ENCODE measurements at places on chromosomes 4 and X.

DNA sequence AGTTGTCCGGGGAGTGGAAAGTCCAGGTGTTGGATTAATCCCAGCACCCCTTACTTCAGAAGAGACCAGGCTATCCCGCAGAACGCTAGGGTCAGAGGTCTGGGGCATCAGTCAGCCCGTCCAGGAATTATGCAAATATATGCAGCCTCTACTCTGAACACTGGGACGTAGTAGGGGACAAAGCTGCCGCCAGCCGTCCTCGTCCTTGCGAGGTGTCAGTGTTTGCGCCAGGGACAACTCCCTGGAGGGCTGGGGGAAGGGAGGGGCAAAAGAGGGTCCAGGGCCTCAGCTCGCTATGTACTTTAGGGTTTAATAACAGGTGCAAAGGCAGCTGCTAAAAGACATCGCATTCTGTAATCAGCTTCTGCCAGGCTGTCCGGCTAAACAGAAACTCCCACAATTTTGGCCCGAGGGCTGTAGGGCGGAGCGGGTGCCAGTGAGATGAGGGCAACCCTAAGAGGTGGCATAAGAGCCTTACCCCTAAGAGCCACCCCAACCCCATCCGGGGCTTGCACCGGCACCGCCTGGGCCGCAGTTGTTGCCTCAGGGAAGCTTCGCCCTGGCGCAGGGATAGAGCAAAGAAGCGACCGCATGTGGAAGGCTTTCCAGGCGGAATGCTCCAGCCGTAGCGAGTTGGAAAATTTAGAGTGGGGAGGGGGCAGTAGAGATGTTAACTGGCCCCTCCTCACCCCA is 8.4 kb downstream of the HAND2 start:
- DNase-seq: no peak

DNA sequence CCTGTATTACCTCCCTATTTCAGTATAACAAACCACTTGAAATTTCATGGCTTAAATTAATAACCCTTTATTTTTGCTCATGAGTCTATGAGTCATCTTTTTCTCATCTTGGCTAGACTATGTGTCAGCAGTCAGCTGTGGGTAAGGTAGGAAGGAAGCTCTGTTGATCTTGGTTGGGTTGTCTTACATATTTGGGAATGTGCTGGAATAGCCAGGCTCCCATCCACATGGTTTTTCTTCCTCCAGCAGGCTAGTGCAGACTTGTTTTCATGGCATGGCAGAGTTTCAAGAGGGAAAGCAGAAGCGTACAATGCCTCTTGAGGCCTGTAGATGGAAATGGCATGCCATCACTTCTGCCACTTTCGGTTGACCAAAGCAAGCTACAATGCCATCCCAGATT is 89.7 kb downstream of the LINC00632 start:
- no peak for DNase-seq

DNA sequence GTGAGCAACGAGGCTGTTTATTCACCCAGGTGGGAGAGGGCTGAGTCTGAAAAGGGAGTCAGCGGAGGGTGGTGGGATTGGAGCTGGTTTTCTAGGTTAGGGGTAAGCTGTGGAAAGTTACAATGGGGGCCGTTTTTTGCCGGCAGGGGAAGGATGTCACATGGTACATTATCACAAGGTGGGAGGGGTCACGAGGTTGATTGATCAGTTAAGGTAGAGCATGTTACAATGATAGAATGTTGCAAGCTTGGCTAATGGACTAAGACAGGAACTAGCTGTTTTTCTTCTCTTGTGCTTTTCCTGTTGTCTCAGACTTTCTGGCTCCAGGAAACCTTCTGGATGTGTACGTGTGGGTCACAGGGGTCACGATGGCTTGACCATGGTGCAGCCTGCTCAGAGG is 536.3 kb upstream of the HTR2C start:
- no peak for DNase-seq

GRCh38 chrX:23046443-23046842 is 46.7 kb downstream of the DDX53 start:
- DNase-seq: no peak

DNA sequence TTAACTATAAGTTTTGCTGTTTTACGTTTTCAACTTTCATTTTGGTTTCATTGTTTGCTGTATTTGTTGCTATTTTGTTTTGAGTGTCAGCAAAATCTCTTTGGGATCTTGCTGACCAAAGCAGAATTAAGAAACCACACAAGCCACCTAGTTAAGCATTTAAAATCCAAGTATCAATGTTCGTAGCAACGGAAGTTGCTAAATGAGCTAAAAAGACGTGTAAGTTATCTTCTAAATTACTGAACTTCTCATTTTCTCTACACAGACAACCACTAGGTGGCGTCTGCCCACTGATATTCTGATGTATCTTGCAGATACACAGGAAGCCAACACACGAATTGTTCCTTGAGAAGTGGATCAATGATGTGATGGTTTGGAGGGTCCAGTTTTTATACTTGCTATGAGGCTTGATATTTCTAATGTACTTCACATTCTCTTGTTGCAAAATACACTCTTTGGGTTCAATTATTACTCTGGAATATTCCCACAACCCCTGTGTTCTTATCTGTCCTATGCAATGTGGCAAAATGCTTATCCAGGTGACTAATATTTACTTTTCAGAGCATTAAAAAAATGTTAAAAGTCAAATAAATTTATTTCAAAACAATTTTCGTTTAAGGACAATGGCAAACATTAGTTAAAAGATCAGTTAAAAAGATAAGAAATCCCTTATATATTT is 250.5 kb downstream of the TECRL start:
- no peak for DNase-seq

DNA sequence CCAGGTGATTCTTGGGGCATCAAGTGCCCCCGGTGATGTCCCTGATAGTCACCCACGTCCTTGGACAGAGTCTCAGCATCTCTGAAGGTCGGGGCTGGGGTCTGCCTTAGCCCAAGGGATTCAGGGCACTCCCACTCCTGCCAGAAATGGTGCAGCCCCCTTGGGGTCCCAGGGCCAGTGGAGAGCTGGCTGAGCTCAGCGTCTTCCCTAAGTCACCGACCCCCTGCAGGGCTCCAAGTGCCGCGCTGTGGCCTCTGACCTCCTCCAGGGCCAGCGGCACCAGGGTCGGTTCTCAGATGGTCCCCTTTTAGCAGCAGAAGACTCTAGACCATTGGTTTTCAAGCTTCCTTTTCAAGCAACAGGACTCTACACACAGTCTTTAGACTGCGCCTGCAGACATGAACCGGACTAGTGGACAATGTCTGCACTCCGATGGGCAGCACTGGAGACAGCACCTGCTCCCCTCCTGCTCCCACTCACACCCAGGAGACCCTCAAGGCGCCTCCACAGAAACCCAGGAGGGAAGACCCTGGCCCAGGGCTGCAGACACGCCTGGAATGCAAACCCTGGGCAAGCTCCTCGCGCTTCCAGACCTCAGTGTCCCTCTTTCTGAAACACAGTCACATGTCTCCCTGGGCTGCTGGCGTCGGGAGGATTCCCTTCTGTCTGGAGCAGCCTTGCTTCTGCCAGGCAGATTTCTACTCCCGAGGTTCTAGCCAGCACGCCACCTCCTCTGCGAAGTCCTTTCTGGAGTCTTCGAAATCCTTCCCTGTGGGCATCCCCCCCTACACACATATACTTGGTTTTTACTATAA is 53.9 kb downstream of the ABLIM2 start:
- no peak for DNase-seq

- DNase-seq: no peak
Measured at GRCh38 chr4:128322986-128323385, 35.4 kb upstream of the PGRMC2 start.

GRCh38 chr4:1309261-1310010 is 19.7 kb downstream of the MAEA start:
- peak; percentile 94 for DNase-seq

DNA sequence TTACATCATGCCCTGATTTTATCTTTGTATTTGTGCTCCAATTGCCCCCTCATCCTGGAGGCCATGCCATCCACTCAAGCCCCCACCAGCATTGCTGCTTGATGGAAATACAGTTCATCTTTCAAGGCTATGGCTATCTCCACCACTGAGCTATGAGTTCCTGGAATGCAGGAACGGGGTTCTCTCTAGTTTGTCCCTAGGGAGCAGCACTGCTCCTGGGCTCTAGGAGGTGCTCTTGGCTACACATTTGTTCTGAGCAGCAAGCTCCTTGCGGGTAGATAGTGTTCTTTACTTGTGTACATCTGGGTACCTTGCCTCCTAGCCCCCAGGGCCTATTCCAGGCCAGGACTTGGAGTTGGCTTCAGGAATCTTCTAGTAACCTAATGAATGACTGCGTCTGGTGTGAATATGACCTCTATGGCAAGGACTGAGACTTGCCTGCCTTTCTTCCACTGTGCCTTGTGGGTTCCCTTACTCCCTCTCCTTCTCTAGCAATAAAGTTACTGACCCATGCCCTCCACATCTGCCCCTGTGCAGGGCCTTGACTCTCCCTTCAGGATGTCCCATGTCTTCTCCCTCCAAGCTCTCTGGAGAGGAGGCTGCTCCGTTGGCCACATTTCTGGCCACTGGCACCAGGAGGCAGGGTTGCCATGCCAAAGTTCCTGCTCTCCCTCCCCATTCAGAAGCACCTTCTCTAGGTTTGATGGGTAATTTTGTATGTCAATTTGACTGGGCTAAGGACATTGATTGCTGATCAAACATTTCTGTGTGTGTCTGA is 7.6 kb downstream of the CITED1 start:
- no peak for DNase-seq

DNA sequence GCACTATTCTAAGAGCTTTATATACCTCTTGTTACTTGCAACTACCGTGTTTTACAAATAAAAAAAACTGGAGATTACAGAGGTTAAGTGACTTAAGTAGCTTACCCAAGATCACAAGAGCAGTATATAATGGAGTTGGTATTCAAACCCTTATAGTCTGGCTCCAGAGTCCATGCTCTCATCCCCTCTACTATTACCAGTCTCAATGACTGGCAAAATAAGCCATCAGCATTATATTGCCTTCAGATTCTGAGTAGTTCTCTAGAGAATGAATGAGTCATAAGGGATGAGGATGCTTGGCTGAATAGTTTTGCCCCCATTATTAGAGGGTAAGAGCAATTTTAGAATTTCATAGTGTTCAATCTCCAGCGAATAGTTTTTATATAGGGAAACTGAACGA is 170.1 kb upstream of the ATOH1 start:
- DNase-seq: no peak

GRCh38 chr4:95161781-95162469 is 386.8 kb downstream of the UNC5C start:
- DNase-seq: no peak

- DNase-seq: no peak
Measured at GRCh38 chr4:95637043-95637600, 88.3 kb upstream of the UNC5C start.

DNA sequence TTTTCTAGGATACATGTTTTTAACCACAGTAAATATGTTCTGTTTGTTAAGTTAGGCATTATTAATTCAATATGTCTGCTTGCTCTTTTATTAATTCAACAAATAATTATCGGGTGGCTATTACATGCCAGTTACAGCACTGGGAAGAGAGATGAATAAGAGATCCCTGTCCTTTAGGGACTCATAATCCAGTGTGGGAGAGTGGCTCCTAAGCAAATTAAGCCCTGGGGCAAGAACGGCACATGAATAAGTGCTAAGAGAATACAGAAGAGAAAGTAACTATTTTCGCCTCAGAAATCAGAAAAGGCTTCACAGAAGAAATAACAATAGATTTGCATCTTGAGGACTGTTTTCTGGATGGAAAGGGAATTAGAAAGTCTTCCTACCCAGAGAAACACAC is 236.7 kb downstream of the NR3C2 start:
- DNase-seq: no peak

GRCh38 chr4:110139815-110140214 is 58.6 kb downstream of the ELOVL6 start:
- no peak for DNase-seq
